ENCODE measurements at places on chromosomes 6 and 20. TPM values are rescaled to one million over a fixed set of nuclear protein-coding genes. Genes with fewer than 3 reads are reported as not detected.

DNA sequence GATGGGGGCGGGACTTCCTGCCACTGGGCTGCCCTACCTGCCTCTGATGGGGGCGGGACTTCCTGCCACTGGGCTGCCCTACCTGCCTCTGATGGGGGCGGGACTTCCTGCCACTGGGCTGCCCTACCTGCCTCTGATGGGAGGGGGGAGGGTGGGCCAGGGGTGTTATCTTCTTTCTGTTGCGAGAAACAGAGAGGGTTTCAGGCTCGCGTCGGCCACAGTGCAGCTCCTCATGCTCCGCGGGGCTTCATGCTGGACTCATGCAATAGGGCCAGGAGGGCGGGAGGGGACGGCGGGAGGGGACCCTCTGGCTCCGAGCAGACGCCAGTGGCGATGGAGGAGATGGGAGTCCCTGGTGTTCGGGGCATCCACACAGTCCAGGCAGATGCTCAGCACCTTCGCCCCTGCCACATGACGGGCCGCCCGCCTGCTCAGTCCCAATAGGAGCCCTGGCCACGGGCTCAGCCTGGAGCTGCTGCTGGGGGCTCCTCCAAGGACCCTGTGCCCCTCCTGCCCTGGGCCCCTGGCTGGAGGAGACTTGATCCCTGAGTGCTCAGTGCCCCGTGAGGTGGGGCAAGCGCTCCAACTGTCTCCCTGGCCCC, 48.8 kb upstream of the CHRNA4 start:
- no peak for DNase-seq

Gene HSPA1L
- total RNA-seq: 0.29 TPM

- no peak for DNase-seq
Observed at GRCh38 chr6:170051229-170052172, 239.4 kb downstream of the DLL1 start.

Gene CUL7
- 20.2 TPM for total RNA-seq

Gene RXRB
- 16.5 TPM for total RNA-seq

DNA sequence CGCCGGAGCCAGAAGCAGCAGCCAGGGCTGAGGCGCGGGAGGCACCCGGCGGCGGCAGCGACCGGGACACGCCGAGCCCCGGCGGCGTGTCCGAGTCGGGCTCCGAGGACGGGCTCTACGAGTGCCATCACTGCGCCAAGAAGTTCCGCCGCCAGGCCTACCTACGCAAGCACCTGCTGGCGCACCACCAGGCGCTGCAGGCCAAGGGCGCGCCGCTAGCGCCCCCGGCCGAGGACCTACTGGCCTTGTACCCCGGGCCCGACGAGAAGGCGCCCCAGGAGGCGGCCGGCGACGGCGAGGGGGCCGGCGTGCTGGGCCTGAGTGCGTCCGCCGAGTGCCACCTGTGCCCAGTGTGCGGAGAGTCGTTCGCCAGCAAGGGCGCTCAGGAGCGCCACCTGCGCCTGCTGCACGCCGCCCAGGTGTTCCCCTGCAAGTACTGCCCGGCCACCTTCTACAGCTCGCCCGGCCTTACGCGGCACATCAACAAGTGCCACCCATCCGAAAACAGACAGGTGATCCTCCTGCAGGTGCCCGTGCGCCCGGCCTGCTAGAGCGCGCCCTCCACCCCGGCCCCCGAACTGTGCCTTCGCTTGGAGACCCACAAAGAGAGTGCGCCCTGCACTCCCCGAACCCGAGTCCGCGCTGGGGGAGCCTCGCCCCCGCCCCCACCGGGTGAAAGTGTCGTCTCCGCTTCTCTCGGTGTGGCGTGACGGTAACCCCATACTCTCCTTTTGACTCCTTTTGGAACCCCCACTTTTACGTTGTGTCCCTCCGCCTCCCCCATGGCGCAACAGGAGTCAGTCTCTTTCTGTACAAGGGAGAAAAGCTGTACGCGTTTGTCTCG, 1.6 kb downstream of the INSM1 start:
- no peak for DNase-seq

DNA sequence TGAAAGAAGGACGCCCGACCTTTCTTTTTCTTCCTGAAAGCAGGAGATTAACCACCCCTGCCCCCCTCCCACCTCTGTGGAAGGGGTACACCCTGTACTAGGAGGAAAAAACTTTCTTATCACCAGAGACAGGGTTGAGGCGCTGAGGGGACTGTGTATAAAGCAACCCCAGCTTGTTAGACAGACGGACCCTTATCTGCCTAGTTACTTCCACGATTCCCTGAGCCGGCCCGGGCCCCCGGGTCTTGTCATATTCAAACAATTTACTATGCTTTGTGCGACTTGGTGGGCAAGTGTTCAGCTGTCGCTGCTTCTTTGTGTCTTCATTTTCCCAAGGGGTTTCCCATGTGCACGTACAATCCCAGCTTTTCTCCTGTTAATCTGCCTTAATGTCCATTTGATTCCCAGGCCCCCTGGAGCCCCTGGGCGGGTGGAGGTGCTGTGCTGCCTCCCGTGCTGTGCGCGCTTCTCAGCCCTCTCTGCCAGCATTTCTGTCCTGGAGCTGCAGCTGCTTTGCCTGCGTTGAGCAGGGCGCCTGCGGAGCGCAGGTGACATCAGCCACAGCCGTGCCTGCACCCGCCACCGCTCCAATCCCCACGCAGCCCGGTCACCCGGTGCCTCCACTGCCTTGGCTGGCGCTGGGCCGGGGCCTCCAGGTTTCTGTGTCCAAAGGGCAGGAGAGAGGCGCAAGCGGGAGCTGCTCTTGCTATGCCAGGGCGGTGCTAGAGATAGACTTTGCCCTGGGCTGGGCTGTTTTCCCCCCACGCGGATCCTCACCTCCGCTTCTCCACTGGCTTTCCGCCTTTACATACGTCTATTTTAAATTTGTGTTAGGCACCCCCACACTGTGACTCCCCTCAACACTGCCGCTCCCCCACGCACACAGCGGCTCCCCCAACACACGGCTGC, 96.2 kb downstream of the TTLL2 start:
- DNase-seq: no peak

Gene RIN2
- 0.03 TPM for total RNA-seq

Gene ME1
- 8.0 TPM for total RNA-seq

DNA sequence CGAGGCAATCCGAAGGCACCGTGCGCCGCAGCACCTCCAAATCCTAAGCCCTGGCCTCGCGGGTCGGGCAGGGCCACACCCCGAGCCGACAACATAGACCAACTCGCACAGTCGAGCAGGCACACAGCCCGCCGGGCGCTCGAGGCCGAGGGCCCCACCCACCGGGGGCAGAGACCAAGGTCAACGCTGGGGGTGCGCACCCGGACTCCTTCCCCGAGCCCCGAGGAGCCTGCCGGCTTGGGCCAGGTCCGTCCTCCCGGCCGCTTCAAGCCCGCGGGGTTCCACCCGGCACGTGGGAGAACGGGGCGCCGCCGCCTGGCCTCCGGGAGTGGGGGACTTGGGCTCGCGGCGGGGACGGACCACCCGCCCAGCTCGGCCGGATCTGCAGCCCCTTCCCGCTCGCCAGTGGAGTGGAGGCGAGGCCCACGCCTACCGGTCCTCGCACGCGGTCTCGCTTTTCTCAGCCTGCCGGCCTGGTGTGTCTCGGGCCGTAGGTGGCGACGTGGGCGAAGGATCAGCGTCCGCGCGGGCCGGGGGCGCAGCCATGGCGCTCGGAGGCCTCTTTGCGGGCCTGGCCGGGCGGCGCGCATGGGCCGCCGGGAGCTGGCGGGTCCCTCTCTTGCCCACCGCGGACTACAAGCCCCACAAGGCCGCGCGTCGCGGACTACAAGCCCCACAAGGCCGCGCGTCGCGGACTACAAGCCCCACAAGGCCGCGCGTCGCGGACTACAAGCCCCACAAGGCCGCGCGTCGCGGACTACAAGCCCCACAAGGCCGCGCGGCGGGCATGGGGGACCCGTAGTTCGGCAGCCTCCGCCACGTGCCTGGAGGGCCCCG, at the start of gene UCKL1:
UCKL1 (minus strand) TSS at position 590 of the 837 bp plus-strand sequence; CDS start at position 546, 44 bp downstream.
- DNase-seq: peak; percentile 81

DNA sequence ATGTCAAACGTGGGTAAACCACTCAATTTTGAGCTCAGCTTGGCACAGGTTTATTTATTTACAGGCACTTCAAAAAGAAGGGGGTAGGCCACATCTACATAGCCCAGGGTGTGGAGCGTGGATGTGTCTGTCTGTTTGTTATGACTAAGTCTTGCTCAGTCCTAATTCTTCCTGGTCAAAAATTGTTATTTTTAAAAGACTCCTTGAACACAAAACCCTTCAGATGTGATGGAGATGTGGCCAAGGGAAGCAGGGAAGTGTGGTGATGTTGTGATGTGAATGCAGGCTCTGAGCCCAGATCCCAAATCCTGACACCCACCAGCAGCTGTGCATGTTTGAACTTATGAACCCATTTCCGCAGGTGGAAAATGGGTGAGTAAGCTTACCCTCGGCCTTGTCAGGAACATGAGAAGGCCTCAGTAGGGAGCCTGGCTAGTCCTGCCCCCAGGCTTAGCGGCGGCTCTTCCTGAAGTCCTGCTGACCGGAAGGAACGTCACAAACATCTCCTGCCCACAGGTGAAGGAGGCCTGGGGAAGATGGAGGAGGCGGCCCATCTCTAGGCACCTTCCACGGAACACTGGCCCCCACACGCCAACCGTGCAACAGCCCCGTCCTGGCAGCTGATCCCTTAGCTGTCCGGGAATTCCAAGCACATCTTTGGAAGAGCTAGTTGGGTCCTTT, 119.7 kb downstream of the MYLK4 start:
- DNase-seq: no peak

Gene TSHZ2
- not detected for total RNA-seq

Gene COL21A1
- total RNA-seq: 0.16 TPM

GRCh38 chr6:23983735-23984134, 142.3 kb upstream of the NRSN1 start:
- DNase-seq: no peak

Data from SK-MEL-5 (cell line).